CD4-positive, alpha-beta T cell treated with Interleukin-2 at 100 ng/mL for 4 hours (primary cell): ENCODE measurements at places on chromosomes 2 and 18.
A peak's percentile ranks its signal among the peaks of the same experiment; 100 is the strongest.

GRCh38 chr2:164495491-164496223 lies 125.6 kb downstream of the GRB14 start:
- DNase-seq = no peak

GRCh38 chr2:206105038-206105437 lies 19.1 kb upstream of the INO80D start:
- no peak for DNase-seq

DNA sequence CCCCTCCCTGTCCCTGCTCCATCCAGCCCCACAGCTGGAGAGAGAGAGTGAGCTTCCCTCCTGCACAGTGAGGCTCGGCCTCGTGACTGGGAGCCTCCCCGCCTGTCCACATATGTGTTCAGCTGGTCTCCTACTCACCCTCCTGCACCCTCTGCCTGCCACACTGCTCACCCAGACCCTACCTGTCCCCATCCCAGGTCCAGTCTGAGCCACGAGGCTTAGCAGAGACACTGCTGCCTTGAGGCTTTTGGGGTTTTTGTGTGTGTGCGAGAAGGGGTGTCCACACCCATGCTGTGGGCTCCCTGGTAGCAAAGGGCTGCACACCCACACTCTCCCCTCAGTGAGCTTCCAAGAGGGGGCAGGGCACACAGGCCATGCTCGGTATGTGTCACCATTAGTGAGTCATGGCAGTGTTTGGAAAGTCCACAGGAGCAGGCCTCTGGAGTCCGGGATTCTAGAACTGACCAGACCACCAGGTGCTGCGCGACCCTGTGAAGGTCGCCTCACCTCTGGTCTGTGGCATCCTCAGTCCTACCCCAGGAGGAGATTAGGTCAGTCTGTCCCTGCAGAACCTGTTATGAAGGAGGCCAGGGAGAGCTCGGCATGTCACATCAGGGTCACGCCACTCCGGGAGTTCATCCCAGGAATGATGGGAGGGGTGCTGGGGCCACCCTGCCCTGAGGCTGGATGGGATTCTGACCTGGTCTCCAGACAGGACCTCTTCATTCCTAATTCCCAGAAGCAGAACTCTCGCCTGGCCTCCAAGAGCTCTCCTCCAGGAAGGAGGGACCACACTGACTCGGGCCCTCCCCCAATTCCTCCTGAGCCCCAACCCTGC lies 39.9 kb upstream of the SMAD7 start:
- no peak for DNase-seq

GRCh38 chr2:199997296-199997695 lies 41.9 kb downstream of the MAIP1 start:
- no peak for DNase-seq

- DNase-seq = no peak
Measured at GRCh38 chr2:131033786-131034121, 59.5 kb downstream of the FAM168B start.

- no peak for DNase-seq
Measured at GRCh38 chr18:76657911-76658470, 162.9 kb upstream of the ZNF516 start.

DNA sequence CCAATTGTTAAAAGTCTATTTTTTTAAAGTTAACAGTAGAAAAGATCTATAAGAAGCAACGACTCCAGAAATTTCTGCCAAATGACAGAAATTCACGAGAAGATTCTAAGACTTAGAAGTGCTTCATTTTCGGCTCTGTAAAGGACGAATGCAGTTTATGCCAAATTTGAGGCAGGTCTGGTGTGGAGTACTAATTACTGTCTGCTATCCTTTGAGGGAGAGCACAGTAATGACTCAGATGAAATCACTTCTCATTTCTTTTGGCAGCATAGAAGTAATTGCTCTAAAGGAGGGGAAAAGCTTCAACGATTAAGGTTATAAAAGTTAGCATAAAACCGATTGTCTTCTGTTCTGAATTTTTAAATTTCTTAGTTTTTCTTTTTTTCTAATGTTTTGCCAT lies 11.4 kb downstream of the G6PC2 start:
- no peak for DNase-seq

GRCh38 chr2:164778723-164779122 lies 62.9 kb downstream of the COBLL1 start:
- DNase-seq = no peak

DNA sequence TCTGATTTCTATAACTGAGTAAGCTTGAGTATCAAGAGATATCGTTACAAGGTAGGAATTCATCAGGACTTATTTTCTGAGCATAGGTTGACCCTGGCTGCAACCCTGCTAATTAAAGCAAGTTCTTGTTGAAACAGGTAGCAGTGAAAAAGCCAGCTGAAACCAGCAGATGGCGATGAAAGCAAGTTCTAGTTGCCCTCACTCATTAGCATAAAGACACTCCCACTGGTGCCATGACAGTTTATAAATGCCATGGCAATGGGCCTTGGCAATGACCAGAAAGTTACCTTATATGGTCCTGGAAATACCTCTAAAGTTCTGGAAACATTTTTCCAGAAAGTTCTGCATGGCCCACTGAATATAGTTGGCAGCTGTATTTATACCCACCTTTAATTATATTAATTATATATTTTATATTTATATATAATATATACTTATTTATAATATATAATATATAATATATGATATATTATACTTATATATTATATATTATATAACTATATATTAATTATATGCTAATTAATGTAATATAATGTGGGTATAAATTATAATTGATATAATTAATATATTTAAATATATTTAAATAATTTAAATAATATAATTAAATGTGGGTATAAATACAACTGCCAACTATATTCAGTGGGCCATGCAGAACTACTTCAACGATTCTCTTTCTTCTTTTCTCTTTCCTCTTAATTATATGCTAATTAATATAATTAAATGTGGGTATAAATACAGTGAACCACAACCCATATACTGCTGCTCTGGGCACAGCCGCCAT lies 188.0 kb downstream of the CDH7 start:
- no peak for DNase-seq

- no peak for DNase-seq
Measured at GRCh38 chr2:309148-309953, 21.5 kb upstream of the ALKAL2 start.

DNA sequence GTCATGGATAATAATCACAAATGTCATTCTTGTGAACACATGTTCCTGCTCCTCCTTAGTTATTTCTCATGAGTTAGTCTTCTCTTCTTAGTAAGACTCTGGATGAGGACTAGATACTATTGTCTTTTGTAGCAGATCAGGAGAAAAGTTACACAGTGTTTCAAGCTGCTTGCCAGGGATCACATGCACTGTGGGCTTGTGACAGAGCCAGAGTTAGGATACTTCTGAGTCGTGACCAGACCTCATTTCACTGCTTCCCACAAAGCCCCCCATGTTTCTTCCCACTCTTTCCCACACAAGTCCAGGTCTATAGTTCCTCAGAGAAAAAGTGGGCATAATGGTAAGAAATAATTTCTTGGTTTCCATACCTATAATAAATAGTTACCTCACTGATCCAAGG lies 80.2 kb upstream of the LRATD1 start:
- DNase-seq = no peak

GRCh38 chr2:62472312-62472711 lies 33.7 kb downstream of the TMEM17 start:
- DNase-seq = no peak

- no peak for DNase-seq
Measured at GRCh38 chr2:24816404-24816803, 23.2 kb downstream of the CENPO start.

- no peak for DNase-seq
Measured at GRCh38 chr2:47778698-47779425, 4.1 kb upstream of the MSH6 start.

GRCh38 chr2:105866216-105867185 lies 121.8 kb downstream of the NCK2 start:
- DNase-seq = no peak

- DNase-seq = peak; percentile 48
Measured at GRCh38 chr2:109143214-109144187, 14.5 kb downstream of the SH3RF3 start.

DNA sequence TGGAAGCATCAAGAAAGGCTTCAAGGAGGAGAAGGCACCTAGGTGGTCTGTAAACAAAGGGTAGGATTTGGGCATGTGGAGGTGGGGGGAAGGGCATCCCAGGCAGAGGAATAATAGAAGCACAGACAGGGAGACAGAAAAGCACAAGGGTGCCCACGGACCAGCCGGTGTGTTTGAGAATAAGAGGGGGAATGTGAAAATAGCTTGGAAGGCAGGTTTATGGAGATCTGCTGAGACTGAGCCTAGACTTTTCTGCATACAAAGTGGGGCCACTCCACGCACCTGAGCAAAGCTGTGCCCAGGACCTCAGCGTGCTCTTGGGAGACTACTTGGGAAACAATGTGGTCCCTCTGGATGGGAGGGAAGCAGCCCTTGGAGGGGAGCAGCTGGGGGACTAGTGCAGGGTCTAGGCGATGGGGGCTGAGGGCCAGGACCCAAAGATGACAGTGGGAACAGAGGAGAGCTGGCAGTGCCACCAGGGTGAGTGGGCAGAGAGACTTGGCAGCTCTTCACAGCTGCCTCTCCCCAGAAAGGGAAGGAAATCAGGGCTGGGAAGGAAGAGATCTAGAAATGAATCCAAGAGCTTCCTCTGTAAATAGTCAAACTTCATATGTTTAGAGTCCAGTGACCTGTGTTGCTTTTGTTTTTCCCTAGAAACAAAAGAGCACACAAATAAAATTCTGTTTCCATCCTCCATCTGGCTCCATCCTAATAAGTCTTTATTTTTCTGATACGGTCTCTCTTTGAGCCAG lies 110.7 kb upstream of the SMAD7 start:
- DNase-seq = no peak

DNA sequence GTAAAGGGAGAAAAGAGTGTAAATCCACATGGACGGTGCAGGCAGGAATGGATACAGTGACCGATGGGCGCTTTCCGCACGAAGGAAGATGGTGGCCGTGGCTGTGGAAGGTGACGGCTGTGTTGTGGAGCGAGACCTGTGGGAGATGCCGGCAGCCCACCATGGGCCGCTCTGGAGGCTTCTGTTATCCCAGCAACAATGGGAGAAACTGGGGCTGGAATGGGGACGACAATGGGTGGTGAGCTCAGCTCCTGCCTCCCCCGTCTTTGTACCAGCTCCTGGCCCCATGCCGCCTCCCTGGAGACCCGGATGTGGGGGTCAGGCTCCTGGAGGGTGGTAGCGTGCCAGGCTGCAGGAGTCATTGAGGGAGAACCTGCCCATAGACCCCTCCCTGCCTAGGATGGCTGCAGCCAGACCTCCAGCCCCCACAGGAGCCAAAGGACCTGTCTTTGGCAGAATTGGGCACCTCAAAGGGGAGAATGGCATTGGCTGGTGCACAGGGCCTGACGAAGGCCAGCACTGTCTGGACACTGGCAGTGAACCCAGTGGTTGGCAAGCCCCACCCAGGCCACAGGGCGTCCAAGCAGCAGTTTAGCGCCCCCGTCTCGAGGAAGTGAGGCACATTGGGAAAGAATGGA lies 72.6 kb downstream of the SLC66A2 start:
- DNase-seq = no peak

DNA sequence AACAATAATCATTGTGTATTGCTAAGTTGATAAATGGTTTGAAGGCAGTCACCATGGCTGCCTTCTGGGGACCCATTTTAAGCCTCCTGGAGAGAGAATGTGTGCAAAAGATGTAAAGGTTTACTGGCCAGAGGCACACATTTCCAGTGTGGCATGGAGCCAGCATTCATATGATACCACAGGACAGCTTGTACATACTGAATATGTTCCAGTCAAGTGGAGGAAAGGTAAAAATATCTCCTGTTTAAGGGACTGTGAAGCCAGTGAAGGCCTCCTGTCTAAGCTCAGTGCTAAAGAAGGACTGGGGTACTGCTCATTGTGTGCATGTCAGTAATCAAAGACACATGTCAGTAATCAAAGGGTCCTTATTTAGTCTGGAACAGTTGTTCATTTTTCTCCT lies 119.2 kb downstream of the BABAM2 start:
- DNase-seq = no peak

- no peak for DNase-seq
Measured at GRCh38 chr2:135612319-135612718, 81.0 kb downstream of the R3HDM1 start.

- DNase-seq = no peak
Measured at GRCh38 chr2:57882895-57883515, 163.6 kb upstream of the VRK2 start.

DNA sequence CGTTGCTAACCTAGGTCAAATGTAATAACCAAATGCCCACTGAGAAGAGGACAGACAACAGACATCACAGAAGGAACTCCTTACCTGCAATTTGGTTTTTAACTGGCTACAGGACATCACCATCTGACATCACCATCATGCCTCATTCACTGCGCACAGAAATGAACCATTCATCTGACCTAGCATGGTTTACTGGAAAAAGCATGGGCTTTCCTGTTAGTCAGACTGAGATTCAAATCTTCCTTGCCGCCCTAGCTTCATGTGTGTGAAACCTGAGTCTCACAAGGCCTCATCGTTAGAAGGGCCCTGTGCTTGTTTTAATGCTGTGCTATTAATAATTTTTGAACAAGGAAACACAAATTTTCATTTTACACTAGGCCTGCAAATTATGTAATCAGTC lies 1.1 kb upstream of the HIBCH start:
- peak; percentile 37 for DNase-seq

DNA sequence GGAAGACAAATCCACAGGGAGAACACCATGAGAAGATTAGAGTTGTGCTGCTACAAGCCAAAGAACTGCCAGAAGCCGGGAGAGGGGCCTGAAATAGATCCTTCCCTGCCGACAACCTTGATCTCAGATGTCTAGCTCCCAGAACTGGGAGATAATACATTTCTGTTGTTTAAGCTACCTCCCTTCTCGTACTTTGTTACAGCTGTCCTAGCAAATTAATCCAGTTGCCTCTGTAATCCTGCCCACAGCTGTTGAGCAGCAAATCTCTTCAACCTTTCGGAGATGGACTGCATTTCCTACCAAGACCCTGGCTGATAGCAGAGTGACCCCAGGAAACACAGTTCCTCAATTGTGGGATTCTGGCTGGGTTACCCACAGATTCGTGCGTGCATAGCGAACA lies 2.6 kb upstream of the TBC1D8 start:
- DNase-seq = no peak
